NCI-H2171 treated with DMSO at 0.1 percent for 48 hours (cell line): ENCODE measurements at places on chromosomes 11 and 22.

DNA sequence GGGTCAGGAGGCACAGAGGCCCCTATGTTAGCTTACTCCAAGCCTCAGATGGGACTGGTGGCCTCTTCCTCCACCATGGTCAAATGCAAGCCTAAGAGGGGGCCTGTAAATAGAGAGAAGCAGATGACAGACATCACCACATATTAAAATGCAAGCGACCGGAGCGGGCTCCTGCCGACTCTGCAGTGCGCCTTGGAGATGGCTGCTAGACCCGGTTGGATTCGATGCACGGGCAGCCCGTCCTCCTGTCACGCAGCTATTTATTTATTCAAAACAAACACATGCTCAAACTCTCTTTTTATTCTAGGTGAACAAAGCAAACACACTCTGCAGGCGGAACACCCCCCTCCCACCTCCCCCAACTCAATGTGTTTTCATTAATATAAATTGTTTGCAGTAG lies 208.0 kb downstream of the DSCAML1 start:
- no peak for DNase-seq

DNA sequence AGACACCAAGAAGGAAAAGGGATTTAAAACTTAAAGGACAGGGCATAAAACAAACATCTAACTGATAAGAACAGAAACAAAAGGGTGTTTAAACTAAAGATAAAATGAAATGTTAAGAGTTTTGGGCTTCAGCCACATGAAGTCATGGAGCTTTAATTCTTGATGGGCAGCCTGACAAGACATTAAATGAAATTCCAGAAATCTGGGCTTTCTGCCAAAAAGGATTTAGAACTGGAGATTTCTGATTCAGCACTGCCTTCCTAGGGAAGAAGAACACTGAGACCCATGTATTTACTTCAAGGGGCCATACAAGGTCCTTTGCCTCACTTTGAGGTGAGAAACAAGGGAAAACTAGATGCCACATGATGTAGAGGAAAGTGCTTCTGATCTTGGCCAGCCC lies 355.9 kb upstream of the RAG2 start:
- DNase-seq, result no peak

DNA sequence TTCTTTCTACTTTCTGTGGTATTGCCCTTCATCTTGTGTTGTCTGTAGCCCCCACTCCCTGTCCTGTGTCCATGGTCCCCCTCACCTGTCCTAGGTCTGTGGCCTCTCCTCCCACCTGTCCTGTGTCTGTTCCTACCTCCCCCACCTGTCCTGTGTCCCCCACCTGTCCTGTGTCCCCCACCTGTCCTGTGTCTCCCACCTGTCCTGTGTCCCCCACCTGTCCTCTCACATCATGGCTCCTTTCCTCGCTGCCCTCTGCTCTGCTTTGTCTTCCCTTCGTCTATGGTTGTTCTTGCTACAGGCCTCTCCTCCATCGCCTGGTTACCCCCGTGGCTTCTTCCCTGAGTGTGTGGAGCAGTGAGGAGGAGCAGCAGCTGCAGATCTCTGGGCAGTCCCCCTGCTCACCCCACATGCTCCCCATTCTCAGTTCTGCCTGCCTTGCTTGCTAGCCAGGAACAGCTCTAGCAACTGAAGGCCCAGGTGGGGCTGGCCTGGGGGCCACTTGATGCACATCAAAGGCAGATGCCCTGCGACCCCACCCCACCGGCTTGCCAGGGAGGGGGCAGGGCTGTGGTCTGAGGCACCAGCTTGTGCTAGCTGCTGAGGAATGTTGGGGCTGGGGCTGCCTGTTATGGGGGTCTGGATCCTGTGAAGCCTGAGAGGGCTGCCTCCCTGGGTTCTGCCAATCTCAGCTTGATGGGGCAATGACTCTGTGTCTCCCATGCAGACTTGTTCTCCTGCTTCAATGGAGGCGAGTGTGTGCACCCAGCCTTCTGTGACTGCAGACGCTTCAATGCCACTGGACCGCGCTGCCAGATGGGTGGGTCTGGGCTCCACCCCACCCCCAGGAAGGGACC lies 5.6 kb downstream of the OTOG start:
- no peak for DNase-seq

- peak; percentile 53 for DNase-seq
Measured at GRCh38 chr22:41976070-41976901, 7.0 kb downstream of the SEPTIN3 start.

DNA sequence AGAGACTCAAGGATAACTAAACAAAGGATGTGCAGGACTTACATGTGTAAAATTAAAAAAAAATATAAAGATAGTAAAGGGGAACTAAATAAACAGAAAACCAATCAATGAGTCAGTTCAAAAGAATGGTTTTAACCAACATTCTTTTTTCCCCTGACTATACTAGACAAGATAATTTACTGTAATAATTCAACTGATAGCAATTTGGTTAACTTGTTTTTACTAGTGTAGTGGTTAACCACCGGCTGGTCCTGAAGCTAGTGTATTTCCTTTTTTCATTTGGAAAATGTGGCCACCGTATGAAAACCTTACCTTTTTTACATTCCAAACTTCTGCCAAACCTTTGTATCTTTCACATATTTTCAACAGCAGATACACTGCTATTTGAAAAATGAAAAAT lies 123.1 kb downstream of the ARHGAP42 start:
- no peak for DNase-seq

- no peak for DNase-seq
Measured at GRCh38 chr11:88206751-88207150, 31.5 kb upstream of the RAB38 start.

- DNase-seq, result no peak
Measured at GRCh38 chr22:33328789-33329296, 270.7 kb upstream of the SYN3 start.

GRCh38 chr11:113119074-113119473 lies 157.9 kb downstream of the NCAM1 start:
- no peak for DNase-seq

GRCh38 chr11:123760894-123761293 lies 6.6 kb upstream of the OR6X1 start:
- DNase-seq, result no peak

GRCh38 chr22:29719899-29720645 lies at the start of gene CABP7:
Gene CABP7 (plus strand): TSS chr22:29720003. CDS start chr22:29720425, 422 bp downstream.
- no peak for DNase-seq

- no peak for DNase-seq
Measured at GRCh38 chr22:36022162-36022561, 6.5 kb downstream of the RBFOX2 start.

DNA sequence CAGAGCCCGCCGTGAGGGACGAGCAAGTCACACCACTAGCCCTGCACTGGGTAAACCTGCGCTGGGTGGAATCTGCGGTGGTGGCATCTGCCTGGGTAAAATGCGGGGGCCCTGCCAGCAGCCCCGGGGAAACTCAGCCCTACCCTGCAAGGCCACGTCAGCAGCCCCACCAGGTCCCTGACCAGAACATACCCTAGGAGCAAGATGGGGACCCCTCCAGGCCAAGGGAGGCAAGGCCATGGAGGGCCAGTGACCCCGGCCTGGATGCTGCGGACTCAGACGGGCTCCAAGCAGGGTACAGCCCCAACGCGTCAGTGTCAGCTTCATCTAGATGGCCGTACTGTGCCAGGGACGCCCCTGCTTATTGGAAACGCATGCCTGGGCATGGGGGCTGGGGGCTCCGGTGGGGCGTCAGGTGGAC lies 26.3 kb downstream of the TOLLIP start:
- no peak for DNase-seq

DNA sequence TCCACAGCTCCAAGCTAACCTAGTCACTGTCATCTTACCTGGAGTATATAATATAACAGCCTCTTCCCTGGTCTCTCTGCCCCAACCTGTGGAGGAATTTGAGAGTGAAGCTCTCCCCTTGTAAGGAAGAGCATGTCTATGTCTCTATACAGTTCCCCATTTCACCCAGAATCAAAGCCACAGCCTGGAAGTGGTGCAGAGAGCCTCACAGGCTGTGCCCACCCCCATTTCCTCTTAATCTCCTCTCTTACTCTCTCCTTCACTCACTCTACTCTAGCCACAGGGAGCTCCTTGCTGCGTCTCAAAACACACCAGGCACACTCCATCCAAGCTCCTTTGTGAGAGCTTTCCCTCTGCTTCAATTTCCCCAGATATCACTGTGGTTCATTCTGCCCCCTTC lies 302.5 kb upstream of the ISX start:
- DNase-seq, result no peak

DNA sequence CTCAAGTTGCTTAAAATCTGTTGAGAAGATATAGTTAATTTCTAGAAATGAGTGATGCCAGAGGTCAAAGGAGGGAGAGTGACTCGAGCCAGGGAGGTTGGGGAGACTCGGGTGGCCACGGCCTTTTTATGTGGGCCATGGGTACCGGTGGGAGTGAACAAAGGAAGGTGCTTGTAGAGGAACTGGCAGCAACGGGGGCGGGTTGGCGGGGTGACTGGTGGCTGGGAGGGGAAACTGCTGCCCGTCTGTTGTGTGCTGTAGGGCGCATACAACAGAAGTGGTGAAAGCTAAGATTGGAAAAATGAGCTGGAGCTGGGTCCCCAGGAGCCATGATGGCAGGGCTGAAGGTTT lies 5.4 kb downstream of the DAGLA start:
- no peak for DNase-seq

GRCh38 chr22:26442086-26442756 lies 13.2 kb downstream of the ASPHD2 start:
- DNase-seq, result no peak

DNA sequence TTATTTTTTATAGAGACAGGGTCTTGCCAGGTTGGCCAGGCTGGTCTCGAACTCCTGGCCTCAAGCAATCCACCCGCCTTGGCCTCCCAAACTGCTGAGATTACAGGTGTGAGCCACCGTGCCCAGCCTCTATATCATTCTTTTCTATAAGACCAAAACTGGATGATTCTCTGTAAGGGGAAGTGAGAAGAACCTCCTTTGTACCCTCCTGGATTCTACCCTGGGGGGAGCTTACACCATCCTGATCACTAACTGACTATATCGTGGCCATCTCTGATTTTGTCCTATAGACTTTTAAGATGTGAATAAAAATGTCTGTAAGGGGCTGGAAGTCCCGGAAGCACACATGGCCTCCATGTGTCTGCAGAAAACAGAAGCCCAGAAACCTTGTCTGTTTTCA lies 9.1 kb downstream of the PIWIL4 start:
- no peak for DNase-seq

- no peak for DNase-seq
Measured at GRCh38 chr11:111632516-111633220, 30.4 kb downstream of the SIK2 start.

GRCh38 chr11:72589802-72590761 lies 84.1 kb downstream of the PDE2A start:
- no peak for DNase-seq

GRCh38 chr11:131980888-131981668 lies 610.7 kb downstream of the NTM start:
- no peak for DNase-seq

DNA sequence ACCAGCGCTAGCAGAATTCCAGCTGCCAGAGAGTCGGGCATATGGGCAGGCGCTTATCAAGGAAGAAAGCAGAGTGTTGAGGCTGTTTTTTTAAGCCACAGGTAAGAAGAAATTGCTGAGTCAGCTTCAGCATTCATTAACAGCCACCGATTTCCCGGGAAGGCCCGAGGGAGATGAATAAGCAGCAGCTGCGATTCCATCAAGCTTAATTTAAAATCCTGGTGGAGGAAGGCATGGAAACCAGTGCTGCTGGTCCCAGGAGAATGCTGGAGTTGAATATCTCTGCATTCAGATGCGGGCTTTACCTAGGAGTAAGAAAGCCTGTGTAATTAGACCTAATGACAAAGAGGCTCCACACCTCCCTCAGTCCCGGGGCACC lies 168.8 kb downstream of the BRD1 start:
- DNase-seq, result peak; percentile 96

DNA sequence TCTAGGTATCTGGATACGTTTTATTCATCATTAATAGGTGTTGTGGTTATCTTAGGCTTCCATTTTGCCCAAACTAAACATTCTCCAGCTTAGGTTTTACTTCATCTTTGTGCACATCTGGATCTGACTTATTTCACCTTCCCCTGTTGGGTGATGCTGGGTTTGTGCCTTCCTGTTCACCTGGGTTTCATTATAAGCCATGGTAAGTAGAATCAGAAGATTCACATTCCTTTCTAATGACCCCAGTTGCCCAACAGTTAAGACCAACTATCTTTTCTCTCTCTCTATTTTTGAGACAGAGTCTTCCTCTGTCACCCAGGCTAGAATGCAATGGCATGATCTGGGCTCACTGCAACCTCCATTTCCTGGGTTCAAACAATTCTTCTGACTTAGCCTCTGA lies 44.6 kb downstream of the LMO2 start:
- DNase-seq, result no peak

DNA sequence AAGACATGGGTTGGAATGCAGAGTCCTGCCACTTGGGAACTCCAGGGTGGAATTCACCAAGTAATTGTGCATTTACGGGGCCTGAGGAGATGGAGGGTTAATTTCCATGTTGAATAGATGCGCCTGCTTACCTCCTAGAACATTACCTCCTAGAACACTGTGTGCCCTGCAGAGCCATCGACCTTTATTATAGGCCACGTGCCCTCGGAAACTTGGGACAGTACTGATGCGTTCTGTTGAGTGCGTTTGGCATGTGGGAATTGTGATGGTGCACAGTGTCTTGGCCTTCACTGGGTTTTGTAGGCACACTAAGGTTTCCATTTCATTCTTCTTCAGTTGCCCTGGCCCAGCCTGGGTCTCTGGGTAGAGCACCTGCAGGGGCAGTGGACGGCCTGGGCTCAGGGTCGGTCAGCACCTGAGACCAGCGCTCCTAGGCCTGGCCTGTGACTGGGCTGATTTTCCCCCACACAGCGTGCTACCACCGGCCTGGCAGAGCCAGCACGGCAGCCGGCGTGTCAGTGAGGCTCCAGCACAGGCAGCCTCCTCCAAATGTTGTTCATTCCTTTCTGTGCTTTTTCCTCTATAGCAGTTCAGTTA lies 12.7 kb downstream of the TRMU start:
- DNase-seq, result no peak

DNA sequence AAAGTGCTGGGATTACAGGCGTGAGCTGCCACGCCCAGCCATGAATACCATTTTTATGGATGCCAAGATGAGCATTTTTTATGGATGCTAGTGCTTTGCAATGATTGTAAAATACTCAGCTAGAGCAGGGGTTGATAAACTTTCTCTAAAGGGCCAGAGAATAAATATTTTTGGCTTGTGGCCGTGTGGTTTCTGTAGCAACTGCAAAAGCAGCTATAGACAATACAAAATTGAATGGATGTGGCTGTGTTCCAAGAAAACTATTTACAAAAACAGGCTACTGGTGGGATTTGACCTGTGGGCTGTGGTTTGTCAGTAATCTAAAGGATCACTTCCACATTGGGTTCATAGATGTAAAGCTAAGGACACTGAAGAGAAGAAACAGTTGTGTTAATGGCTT lies 56.0 kb downstream of the COMMD9 start:
- DNase-seq, result no peak
